Neuronal stem cell (in vitro differentiated cells): ENCODE measurements at places on chromosomes 3 and 15.
A peak's percentile ranks its signal among the peaks of the same experiment; 100 is the strongest.

DNA sequence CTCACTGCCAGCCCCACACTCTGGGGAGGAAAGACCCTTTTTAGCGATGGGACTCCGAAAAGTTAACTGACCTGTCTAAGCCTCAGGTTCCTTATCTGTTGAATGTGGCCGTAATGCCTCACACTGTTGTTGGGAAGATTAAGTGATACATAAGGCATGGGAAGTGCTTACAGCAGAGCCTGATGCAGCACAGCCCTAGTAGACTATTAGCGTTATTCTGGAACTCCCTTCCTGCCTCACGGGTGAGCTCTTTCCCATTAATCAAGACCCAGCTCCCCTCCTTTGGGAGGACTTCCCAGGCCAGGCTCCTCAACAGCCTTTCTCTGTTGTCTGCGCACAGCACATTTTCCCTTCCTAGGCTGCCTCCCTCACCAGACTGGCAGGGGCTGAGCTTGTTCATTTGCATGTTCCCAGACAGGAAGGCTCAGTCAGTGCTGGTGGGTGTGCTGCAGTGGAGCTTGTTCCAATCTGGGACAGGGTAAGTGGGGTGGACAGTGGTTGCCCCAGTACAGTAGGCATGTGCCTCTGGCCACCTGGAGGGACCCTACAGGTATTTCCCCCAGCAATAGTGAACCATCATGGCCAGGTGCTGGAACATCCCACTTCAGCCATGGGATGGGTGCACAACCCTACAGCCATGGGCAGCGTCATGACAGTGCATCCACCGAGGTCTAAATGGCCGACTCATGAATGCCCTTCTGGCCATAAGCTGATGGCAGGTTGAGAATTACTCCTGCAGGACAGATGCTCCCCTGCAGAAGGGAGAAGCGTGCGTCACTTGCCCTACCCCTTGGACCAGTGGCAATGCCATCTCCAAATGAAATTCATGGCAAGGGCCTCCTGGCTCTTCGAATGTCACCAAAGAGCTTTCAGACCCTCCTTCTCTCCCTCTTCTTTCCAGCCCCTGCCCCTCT, 5.8 kb upstream of the PSTPIP1 start:
- no peak for DNase-seq

DNA sequence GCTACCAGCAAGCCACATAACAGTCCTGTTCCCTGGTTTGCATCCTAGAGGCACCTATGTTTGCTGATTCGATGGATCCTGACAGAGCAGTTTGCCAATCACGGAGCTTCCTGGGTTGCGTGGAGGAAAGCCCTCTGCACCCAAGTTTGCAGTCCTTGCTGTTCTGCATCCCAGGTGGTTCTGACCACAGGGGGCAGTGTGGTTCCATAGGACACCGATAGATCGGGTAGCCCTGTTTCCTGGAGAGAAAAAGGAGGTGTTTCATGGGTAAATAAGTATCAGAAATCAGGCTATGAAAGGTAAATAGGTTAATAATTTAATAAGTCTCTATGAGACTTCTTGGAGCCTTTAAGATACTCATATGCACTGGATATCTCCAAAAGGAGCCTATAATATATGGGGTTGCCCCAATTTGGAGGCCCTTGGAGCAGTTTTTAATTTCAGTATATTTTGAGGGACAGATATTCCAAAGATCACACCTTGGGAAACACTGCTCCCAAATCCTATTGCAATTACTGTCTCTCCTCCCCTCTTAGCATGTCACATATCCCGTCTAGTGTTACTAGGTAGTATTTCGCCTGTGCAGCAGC, 194.6 kb upstream of the TPM1 start:
- DNase-seq, result peak; percentile 32

DNA sequence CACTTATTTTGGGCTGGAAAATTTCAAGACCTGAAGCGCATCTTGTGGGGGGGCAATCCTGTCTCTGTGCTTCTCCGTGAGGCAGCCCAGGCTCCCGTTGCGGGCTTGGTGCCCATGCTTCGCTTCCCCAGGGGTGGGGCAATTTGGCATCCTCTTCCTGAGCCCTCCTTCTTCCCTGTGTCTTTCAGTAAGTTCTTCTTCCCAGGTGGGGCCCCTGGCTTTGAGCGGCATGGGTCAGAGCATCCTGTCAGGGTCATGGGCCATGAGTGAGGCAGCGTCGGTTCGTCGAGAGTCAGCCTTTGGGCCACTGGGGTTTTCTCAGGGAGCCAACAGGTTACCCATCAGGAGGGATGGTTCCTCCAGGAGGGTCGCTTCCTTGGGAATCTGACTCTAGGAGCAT, 200.7 kb downstream of the UBE3A start:
- no peak for DNase-seq

DNA sequence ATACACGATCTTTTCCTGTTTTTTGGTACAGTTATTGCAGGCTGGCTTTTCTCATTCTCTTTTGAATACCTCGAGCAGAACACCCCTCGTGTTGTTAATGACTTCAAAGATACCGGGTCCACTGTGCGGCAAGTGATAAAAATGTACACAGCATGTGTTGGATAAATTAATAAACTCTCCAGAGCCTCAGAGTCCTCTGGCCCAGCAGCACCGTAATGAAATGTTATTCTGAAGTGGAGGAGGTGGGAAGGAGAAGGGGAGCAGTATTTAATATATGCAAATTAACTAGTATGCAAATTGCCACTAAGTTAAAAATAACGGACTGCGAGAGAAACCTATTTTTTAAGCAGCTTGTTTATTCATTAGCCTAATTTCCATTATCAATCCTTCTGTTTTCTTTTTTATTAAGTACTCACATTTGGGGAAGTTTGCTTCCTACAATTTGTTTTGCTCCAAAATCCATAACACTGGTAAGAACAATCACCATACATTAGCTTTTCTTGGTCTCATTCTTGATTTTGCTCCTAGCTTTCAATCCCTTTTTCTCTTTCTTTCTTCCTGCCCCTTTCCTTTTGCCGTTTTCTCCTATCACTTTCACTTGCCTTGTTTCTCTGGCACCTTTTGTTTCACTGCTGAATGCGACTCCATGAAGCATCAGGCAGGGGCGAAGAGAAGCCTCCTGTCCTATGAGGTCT, 462.3 kb upstream of the PPP2R3A start:
- DNase-seq, result no peak

DNA sequence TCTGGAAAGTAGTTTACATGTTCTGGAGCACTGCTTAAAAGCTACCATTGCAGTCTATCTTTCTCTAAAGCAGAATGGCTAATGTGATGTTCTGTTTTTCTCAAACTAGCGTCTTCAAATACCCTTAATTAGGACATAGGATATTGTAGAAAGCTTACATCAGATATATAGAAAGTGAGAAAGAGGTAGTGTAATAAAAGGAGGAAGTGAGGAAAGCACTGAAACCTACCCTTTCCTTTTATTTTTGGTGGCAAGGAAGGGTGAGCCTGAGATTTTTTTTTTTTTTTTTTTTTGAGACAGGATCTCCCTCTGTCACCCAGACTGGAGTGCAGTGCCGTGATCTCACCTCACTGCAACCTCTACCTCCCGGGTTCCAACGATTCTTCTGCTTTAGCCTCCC, 9.4 kb downstream of the SENP2 start:
- no peak for DNase-seq

DNA sequence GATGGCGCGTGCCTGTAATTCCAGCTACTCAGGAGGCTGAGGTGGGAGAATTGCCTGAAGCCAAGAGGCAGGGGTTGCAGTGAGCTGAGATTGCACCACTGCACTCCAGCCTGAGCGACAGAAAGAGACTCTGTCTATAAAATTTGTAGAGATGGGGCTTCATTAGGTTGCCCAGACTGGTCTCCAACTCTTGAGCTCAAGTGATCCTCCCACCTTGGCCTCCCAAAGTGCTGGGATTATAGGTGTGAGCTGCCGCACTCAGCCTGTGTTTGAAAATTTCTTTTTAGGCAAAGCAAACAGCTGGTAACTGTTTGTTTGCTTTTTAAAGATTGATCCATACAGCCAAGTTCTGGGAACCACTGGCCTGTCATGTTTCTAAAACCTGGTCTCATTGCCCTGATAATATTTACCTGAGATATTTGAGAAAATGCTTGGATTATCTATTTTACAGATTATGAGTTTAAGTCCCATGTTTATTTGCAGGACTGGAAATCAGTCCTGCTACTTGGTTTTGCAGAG, 64.2 kb upstream of the LMOD3 start:
- no peak for DNase-seq

DNA sequence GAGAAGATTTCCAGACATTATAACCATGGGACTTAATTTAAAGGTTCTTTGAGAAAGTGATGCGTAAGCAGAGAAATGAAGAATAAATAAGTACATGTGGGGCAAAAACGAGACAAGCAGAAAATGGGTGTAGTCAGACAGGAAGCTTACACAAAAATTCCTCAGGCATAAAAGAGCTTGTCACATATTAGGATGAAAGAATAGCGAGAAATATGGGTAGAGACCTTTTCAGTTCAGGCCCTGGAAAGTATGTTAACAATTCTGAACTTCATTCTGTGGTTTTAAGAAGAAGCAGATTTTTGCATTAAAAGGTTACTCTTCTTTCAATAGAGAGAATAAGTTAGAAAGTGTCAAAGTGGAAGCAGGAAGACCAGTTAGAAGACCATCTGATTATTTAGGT, 352.4 kb downstream of the ROBO1 start:
- no peak for DNase-seq

GRCh38 chr3:197375001-197375441, 76.6 kb upstream of the DLG1 start:
- DNase-seq, result no peak

DNA sequence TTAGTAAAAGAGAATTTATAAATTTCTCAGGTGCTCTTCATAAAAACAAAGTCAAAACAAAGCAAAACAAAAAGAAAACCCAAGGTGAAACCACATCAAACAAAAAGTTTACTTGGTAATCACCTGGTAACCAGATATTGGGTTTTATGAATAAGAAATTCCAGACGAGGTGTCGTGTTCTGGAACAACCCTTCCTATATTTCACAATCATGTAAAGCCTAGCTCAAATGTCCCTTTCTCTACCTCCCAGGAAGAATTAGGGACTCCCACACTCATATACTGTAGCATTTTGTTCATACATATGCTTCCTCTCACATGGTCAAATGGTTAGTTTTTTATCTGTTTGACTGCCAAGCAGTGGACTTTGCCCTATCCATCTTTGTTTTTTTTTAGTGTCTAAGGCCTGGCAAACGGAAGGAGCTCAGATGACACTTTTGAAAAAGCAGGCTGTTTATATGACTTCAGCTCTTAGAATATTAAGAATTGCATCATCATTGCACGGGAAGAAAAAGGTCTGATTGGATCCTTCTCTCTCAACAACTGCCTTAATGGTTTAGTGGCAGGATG, 326.7 kb upstream of the TBL1XR1 start:
- no peak for DNase-seq

DNA sequence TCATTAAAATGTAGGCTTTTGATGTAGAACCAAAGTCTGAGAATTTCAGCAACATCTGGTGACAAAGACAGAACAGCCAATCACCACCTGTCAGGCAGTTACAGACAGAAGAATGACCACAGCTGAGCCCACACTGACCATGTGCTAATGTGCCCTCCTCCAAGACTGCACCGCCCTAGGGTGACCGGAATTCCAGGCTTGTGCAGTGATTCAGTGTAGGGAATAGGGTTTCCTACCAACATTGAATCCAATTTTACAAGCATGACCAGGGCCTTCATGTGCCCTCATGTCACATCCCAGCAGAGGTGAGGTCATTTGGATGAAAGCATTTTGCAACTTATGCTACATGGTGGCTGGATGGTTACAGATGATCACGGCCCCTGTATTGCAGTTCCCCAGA, 412.5 kb downstream of the SOX2 start:
- no peak for DNase-seq

DNA sequence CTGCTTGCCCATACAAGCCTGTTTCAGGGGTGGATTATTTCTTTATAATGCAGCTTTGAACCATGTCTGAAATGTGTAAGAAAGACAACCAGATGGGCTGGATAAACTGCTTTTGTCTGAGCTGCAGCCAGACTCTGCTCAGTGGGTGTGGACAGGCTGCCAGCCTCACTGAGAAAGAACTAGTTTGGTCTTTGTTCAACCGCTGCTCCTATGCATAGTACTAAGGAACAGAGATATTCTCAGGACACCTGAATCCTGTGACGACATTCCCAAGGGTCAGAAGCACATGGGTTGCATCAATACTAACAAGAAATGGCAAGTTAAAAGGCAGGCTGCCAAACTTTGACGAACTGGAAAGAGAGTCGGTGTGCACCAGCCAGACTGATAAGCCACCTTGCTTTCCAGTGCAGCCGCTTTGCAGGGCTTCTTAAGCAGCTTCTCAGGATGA, 57.2 kb downstream of the PLD1 start:
- DNase-seq, result no peak

- no peak for DNase-seq
Measured at GRCh38 chr3:125960066-125960424, 8.9 kb upstream of the ROPN1B start.

- no peak for DNase-seq
Measured at GRCh38 chr3:190204200-190204599, 83.5 kb upstream of the P3H2 start.

GRCh38 chr3:188008582-188009213, 145.3 kb upstream of the LPP start:
- DNase-seq, result no peak
